ENCODE measurements at places on chromosomes 7 and 10.
A peak's percentile ranks its signal among the peaks of the same experiment; 100 is the strongest.

DNA sequence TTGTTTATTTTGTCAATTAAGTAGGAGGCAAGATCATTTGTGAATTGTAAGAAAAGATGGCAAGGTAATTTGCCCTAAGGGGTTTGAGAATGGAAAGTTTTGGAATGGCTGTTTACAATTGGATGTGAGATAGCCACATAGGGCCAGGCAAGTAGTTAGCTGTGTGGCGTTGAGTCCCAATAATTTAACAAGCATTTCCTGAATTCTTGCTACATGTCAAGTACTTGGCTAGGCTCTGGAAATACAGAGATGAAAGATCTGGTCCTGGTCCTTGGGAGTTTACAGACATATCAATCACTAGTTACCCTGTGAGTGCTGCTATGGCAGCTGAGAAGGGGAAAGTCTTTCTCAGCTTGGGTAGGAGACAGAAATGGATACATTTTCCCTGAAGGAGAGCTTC lies 401.6 kb downstream of the SUGCT start:
- no peak for DNase-seq

- no peak for DNase-seq
Measured at GRCh38 chr7:44071726-44072363, 6.5 kb upstream of the PGAM2 start.

DNA sequence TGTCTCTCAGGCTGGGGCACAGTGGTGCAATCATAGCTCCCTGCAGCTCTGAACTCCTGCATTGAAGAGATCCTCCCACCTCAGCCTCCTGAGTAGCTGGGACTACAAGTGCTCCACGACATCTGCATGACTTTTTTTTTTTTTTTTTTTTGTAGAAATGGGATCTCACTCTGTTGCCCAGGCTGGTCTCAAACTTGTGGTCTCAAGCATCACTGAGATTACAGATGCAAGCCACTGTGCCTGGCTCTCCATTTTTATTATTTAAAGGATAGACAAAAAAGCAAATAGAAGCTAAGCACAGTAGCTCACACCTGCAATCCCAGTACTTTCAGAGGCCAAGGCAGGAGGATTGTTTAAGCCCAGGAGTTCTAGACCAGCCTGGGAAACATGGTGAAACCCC lies 13.0 kb upstream of the KCTD7 start:
- DNase-seq: no peak

DNA sequence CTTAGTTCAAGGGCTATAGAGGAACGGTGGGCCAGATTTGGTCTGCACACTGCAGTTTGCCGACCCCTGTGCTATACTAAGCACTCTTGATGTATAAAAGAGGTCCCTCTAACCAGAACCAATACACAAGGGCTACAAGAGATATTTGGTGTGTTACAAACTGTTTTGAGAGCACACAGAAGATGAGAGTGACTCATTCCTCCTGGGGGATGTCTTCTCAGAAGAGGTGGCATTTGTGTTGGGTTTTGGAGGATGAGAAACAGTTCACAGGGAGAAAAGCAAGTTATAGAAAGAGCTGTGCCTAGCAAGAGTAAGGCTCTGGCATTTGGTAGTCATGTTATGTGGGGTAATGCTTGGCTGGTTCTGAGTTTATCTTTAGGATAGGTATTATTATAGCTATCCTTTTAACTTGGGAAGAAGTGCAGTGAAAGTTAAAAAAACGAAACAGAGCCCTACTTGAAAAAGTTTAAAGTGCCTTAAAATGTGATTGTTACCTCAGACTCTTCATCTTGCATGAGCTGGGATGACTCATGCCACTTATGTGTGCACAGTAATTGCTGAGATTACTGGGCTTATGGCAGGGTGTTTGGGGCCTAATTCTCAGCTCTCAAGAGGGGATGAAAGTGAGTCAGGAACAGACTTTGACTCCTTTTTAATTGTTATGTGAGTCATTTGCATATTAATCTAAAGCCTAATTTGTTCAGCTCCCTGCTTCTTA lies 160.4 kb downstream of the KIF20B start:
- DNase-seq: no peak

- no peak for DNase-seq
Measured at GRCh38 chr7:42932811-42933591, 825 bp downstream of the MRPL32 start.

DNA sequence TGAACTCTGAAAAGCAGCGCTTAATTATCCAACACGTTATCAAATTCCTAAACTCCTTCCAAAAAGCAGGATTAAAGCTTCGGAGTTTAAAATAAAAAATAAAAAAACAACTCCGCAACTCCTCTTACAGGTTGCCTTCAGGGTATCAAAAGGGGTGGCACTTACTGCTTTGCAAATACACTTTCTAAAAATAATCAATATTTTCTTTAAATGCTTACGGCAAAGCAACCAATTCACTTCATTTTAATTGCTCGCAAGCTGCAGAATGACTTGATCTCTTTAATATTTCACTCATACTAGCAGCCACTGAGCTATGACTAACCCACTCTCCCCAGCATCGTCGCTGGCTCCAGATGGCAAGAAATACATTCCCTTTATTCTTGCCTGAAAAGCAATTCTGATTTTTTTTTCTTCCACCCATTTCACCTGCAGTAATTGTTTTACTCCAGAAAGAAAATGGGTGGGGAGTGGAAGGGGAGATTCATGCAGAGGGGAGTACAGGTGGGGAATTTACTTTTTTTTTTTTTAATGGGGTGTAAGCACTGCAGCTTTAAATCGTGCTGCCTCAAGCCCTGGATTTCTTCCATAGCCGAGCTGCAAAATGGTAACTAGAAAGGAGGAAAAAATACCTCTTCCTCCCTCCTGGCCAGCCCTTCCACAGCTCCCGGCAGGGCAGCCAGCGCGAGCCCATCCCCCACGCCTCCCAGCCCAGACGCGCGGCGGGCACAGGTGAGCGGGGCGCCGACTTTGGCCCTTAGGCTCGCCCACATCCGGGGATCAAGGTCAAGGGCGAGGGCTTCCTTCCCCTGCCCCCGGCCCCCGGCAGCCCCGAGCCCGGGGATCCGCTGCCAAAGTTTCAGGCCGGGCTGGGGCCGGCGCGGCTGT lies 54.2 kb upstream of the FHIP2A start:
- no peak for DNase-seq

DNA sequence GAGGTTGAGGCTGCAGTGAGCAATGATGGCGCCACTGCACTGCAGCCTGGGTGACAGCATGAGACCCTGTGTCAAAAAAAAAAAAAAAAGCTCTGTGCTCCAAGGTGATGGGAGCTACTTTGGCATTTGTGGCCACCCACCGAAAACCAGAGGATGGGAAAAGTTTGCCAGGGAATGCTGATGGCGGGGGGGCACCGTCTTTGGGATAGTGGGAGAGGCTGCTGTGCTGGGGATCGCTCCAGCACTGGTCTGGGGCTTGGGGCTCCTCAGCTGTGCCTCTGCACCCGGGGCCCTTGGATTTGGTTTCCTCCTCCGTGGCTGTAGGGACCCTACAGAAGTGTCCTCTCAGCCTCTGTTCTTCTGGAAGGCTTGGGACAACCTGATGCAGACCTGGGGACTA lies 11.7 kb upstream of the RAMP3 start:
- no peak for DNase-seq

DNA sequence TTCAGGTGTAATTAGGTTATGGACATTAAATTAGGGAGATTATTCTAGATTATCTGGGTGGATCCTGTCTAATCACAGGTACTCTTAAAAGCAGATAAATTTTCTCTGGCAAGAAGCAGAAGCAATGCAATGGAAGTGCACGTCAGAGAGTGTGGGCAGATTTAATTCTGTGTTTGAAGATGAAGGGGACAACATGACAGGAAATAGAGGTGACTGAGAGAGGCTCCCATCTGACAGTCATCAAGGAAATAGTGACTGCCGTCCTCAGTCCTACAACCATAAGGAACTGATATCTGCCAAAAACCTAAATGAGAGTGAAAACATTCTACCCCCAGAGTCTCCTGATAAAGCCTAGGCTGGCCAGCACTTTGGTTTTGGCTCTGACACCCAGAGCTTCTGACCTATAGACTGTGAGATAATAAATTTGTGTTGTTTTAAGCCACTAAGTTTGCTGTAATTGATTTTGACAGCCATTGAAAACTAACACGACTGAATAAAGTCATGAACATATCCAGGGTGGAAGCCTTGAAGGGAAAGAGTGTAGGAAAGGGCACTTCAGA lies 30.5 kb upstream of the DDX50 start:
- no peak for DNase-seq

DNA sequence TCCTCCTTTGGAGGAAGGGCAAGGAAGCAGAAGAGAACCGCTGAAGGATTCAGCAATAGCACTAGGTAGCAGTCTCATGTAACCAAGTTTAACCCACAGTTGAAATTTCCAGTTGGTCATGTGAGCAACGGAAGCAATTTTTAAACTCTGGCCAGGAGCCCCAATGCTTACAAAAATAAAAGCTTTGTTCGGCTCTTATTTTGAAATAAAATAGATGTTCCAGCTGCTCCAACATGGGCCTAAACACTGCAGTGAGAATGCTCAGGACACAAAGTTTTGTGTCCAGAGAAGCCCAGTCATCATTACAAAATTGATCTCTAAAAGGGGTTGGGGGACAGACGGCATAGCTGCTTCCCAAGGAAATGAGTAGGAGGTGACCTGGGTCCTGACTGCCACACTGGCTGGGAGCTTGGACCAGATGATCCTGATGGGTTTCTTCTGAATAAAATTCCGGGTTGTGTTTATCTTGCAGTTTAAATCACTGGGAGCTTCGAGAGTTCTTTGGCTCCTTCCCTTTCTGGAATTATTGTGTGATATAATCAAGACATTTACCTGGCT lies 452 bp upstream of the TMEM140 start:
- no peak for DNase-seq

GRCh38 chr10:63901881-63902280 lies 380.7 kb downstream of the REEP3 start:
- no peak for DNase-seq

GRCh38 chr7:25795824-25796235 lies 356.2 kb upstream of the NFE2L3 start:
- no peak for DNase-seq

DNA sequence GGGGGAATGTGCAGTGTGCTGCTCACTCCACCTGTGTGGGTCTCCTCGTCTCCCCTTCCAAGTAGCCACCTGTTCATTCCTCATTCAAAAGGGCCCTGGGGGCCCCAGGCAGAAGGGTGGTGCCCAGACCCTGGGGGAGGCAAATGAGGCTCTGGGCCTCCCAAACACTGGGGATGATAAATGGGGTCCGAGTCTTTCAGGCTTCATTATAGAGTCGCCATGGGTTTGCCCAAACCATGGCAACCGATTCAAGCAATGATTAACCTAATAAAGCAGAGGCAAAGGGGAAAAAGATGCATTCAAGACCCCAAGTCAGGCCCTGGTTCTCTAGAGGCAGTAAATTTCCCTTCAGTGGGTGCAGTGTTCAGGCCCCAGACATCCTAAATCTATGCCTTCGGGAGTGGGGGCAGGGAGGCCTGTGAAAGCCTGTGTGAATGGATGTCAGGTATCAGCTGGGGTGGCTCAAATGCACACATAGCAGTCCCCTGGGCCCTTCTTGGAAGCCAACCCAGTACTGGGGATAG lies 10.4 kb downstream of the NEUROG3 start:
- DNase-seq: no peak

- no peak for DNase-seq
Measured at GRCh38 chr7:128827248-128827958, 2.8 kb upstream of the FLNC start.

DNA sequence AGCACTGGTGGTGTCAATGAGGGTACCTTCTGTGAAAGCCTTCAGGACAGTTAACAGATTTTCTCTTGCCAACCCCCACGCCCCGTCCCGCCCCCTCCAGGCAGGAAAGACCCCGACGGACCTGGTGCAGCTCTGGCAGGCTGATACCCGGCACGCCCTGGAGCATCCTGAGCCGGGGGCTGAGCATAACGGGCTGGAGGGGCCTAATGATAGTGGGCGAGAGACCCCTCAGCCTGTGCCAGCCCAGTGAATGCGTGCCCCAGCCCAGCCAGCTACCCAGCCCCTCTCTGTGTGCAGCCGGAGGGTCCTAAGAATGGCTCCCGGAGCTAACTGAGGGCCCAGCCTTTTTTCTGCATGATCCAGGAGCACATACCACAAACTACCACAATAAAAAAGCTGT lies 713 bp upstream of the HOGA1 start:
- no peak for DNase-seq

- DNase-seq: peak; percentile 26
Measured at GRCh38 chr7:157150882-157151281, 12.2 kb downstream of the UBE3C start.

DNA sequence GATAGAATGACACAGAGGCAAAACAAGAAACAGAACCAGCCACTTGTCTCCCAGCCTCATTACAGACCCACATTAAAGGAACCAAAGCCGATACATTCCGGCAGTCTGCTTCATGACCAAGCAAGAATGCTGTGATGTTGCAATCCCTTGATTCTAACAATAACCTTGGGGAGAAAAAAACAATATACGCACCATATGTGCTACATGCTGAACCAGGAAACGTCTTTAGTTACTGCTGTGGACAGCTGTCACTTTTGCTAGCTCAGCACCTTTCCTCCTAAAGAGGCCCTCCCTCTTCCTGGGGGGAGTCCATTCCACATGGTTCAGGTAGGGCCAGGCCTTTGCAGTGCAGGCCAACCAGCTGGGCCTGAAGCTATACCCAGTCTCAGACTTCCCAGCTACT lies 79.1 kb downstream of the PRTFDC1 start:
- DNase-seq: no peak

- no peak for DNase-seq
Measured at GRCh38 chr10:63042256-63042655, 90.9 kb upstream of the NRBF2 start.

DNA sequence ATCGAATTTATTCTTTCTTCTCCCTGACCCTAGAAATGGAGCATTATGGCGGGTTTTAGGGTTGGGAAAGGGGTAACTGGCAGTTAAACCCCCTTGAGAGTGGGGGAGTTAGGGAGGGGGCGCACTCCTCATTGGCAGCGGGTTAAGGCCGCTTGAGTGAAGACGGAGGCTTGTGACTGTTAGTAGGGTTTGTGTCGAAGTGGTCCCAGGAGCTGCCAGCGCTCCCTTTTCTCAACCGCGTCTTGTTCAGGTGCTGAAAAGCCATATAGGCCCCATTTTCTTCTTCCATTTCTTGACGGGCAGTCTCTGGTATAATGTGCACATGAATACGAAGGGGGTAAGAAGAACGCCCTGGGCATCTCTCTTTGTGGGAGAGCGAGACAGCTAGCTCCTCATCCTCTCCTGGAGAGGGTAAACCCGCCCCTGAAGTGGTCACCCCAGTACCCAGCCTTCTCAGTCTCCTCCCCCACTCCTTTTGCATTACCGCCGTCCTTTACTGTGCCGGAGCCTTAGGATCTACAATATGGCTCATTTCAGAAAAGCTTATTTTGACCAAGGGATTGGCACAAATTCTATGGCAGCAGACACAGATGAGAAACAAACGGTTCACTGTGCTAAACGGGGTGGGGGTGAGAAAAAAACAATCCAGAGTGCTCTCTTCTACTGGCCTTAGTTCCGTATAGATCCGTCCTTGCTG lies 836 bp downstream of the KMT2E start:
- peak; percentile 22 for DNase-seq

DNA sequence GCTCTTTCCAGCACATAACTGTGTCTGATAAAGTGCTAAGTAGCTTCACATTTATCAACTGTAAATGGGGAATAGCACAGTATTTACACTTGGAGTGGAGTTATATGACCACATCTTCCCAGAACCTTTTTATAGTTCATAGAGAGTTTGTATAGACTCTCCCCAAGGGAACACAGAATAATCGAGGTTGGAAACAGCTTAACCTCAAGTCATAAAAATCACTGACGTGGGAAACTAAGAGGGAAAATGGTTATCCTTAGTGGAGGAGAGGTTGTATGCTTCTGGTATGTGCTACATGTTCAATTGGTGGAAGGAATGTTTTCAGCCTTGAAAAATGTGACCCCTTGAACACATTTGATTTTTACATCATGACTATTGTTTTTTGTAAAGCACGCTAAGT lies 167.9 kb upstream of the KIAA1217 start:
- DNase-seq: no peak

- DNase-seq: no peak
Measured at GRCh38 chr7:55345292-55345691, 19.8 kb upstream of the LANCL2 start.
